ENCODE measurements at places on chromosomes 2 and 18.

DNA sequence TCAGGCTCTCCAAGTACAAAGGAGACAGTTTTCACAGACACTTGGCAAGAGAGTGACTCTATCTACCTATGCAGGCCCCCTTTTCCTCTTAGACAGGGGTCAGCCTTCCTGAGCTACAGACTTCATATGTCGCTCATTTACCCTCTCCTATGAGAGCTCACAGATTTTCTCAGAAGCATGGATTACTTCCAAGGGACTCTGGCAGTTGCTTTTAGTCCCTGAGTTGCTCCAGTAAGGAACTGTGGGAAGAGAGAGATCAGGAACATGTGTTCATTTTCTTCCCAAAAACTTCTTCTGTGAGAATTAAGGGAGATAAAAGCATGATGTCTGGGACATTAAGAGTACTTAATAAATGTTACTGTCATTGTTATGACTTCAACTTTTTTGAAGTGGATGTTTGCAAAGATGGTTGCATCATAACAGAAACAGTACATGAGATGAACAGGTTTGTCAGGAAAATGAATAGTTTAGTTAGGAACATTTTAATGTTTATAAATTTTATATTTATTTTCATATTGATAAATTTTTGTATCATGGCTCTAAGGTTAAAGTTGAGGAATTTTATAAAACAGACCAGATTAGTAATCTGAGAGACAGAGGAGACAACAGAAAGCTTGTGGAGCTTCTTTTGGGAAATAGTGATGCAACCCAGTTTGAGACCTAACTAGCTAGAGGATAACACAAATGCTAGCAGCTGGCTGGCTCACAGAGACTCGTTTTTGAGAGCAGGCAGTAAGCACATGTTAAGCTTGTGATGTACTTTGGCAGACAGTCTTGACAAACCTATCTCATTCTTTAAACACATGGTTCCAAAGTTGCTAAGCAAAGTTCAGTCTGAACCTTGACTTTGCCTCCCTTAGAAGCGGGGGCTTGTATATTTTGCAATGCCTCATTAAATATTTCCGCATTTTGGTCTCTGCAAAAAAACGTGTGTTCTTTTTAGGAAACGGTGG lies 21.7 kb upstream of the UGP2 start:
- peak; percentile 47 for DNase-seq

DNA sequence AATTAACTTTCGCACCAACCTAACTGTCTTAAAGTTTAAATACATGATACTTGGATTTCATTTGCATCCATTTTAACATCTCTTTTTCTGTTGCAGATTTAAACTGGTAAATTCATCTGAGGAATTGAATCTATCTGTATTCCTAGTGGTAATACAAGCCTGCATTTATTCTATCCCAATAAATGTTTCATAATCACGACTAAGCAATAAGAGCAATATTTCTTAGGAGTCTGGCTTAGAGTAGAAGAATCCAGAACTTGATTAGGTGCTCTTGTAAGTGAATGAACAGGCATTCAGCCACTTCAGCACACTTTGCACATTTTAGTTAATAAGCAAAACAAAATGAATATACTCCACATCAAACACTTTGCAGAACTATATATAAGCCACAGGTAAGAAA lies 27.0 kb downstream of the MSH6 start:
- no peak for DNase-seq

- DNase-seq = no peak
Observed at GRCh38 chr18:69002233-69002632, 204.4 kb downstream of the CCDC102B start.

- DNase-seq = peak; percentile 63
Observed at GRCh38 chr2:28359222-28360057, 33.2 kb upstream of the FOSL2 start.

DNA sequence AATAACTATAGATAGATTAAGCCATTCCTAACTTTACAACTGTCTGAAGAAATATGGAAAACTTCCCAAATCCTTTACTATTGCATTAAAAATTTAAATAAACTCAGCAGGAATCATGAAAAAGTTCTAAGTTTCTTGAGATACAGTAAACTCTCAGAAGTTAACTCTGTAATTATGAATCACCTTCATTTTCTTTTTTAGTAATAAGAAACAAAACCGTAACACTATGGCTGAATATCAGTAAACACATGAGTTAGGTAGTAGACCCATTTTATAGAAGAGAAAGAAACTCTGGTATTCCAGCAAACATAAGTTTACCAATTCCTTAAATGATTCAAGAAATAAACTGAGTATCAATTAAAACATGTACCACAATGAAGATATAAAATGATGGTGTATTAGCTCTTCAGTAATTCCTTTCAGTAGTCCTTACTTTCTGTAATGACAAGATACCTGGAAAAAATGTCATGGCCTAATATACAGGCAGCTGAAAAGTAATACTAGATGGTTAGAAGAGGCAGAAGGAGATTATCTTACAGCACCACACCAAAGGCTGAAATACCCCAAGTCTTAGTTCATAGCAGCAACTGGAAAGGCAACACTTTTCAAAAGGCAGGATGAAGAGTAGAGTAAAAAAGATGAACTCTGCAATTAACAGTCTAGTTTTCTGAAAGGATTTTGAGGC lies 11.5 kb downstream of the TRIP12 start:
- no peak for DNase-seq

GRCh38 chr18:5475267-5475666 lies 68.5 kb downstream of the EPB41L3 start:
- no peak for DNase-seq

- no peak for DNase-seq
Observed at GRCh38 chr2:30663321-30663720, 143.9 kb downstream of the CAPN13 start.

DNA sequence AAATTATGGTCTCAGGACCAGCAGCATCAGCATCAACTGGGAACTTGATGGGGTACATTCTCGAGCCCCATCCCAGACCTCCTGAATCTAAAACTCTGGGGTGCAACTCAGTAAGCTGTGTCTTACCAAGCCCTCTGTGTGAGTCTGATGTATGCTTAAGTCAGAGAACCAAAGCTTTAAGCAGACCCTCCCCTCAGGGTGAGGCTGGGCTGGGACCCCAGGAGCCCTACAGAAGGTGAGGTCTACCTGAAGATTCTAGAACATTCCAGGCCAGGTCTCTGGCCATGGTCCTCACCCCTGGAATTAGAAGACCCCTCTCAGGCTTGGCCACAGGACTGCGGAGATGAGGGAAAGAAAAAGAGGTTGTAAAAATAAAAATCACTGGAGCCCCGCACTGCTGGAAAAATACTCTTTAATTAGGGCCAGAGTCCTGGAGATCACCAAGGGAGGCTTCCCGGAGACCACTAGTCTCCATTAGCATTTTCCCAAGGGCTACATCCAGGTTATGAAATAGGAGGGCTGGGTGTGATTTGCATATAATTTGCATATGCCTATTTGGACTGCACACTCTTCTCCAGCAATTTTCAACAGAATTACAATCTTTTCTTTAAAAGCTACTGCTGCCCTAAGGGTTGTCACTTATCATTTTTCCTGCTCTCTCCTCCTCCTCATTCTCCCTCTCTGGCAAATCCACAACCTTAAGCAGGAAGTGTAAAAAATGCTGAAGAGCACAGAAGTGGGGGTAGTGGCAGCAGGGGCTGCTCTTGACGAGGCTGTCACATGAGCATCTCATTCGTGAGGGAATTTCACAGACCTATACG lies 100.2 kb downstream of the ZBTB7C start:
- DNase-seq = no peak

DNA sequence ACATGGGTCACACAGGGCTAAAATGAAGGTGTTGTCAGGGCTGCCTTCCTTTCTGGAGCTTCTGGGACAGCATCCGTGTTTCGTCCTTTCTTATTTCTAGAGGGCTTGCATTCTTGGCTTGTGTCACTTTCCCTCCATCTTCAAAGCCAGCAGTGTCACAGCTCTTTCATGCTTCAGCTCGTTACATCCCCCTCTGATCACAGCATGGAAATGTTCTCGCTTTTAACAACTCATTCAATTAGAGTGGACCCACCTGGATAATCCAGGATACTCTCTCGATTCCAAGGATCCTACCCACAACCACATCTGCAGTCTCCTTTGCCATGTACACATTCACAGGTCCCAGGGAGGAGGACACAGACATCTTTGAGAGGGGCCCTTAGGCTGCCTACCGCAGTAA lies 316.2 kb upstream of the FIGN start:
- DNase-seq = no peak

DNA sequence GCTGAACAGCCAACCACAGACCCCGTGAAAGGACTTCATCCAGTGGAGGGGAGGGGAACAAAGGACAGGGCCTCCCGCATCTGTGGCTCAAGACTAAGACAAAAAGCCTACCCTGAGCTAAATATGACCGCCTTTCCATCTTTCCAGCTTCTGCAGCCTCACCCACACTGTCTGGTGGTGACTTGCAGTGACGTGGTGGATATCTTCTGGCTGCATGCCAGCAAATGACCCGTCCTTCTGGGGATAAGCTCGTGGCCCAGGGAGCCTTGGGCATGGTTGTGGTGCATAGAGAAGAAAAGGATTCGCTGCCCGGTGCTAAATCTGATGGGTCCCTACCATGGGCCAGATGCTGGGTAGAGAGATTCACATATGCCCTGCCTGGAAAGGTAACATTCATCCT lies 8.7 kb upstream of the NGEF start:
- no peak for DNase-seq

- DNase-seq = no peak
Observed at GRCh38 chr2:79155826-79156476, 3.6 kb downstream of the REG3A start.

DNA sequence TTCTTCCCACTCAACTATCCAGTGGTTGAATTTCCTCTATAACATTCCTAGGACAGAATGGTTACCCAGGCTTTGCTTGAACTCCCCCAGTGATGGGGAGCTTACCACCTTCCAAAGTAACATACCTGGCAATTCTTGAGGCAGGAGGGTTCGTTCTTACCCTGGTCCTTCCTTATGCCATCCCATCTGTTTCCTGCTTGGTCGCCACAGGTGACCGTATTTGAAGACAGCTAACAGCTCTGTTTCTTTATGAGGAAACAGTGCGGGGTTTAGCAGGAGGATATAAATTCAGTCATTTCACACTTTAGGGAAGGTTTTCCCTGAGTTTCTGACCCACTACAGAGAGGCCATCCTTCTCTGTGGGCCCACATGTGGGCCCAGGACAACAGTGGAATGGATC lies 42.6 kb downstream of the FOSL2 start:
- DNase-seq = no peak

DNA sequence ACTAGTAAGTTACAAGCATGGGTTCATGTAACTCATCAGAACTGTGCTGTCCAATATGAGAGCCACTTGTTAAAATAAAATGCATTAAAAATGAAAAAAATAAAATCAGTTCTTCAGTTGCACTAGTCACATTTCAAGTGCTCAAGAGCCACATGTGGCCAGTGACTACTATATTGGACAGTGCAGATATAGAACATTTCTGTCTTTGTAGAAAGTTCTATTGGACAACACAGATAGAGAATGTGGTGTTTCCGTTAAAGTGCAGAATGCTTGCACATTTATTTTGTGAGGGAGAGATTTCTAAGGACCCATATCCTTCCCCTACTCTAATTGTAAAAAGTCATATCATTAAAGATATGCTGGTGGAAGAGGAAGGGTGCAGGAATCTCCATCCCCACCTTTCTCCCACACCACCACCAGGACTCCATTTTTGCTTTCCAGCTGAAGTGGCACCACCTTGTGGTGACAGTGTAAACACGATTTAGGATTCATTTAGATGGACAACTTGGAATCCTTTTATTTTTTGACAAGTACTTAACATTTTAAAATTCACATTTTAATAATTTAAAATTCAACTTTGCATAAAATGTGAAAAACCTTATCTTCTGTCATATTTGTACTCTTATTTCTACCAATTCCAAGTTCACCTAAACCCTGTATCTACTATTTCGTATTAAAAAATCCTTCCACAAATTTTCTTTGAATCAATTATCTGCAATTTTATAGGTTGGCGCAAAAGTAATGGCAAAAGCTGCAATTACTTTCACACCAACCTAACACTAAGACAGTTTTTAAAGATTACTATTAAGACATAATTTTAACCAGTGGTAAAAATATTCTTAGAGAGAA lies 9.4 kb upstream of the CD302 start:
- DNase-seq = no peak

DNA sequence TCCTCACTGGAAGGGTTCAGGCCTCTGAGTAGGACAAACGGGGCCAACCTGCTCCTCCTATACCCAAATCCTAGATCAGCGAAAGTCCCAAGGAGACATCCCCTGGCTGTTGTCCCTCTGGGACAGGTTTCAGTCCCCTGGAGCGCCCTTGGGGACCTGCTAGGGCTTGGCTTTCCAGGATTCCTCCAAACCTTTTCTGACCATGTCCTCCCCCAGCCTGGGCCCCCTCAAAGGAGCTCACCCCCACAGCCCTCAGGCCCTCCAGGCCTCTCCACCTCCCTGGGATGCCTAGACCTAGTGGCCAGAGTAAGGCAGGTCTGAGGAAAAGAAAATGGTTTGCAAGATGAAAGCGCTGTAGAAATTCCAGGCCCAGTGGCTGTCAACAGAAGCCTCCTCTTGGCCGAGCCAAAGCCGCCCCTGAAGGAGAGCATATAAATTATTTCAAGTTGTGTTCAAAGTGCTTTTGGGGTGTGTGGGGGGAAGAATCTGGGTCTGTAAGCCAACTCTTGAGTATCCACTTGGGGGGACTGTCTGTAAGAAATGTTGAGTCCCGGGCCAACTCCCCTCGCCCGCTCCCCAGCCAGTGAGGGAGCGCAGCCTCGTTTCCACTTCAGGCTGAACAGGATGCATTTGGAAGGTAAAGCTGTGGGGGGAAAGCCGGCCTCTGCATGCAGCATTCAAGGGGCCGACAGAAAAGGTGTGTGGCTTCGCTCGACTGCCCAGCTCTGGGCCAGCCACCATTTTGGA lies 158.6 kb downstream of the DYSF start:
- peak; percentile 54 for DNase-seq

GRCh38 chr2:98881153-98881650 lies 54.8 kb downstream of the CRACDL start:
- DNase-seq = no peak

DNA sequence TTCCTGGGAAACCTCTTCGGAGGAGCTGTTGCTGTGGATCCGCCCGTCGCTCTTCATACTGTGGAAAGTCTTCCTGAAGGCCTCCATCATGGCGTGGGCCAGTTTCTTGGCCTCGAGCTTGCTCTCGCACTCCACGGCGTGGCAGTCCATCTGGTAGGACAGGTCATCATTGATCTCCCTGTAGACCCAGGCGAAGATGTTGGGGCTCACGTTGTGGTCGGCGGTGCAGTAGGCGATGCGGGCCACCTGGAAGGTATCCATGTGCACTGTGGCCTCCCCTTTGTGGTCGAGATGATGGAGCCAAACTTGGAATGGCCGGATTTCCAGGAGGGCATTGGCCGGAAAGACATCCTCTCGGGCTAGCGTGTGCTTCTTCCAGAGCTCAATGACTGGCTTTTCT lies 245.4 kb downstream of the PID1 start:
- DNase-seq = no peak

DNA sequence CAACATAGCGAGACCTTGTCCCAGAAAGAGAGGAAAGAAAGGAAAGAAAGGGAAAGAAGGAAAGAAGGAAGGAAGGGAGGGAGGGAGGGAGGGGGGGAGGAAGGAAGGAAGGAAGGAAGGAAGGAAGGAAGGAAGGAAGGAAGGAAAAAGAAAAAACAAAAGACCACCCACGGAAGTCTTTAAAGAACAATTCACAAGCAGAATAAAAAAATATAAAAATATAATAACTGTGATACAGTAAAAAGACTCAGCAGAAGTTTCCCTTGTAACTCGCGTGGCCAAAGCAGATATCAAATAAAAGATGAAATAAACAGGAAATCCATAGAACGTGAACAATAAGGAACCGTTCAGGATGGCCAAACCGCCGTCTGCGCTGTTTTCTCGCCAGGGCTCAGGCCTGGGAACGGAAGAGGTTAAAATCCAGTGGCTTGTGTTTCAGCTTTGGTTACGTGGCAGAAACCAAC lies 1.2 kb upstream of the SLC1A4 start:
- no peak for DNase-seq

Data from left hindlimb (tissue), 1 donor.